ENCODE measurements at places on chromosomes 7 and 10. TPM values are rescaled to one million over a fixed set of nuclear protein-coding genes. Genes with fewer than 3 reads are reported as not detected.

GRCh38 chr7:13821152-13821787 is 168.2 kb downstream of the ETV1 start:
- DNase-seq = no peak

GRCh38 chr10:75043256-75044131 is 68.0 kb upstream of the SAMD8 start:
- DNase-seq = no peak

KNDC1 gene
- 0.33 TPM for total RNA-seq

DNA sequence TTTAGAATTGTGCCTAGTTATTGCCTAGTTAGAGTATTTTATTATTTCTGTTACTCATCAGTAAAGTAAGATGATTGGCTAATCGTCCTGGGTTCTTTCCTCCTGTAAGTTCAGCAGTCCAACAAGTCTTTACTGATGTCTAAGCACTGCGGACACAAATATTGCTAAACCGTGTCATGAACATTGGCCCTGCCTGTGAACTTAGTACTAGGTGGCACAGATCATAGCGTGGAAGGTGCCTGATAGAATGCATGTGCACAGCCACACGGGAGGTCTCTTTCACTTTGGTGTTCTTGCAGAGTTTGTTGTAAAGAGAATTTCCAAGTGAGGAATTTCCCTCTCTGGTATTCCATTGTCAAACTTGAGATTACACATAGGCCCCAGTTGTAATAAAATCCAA is 38.0 kb downstream of the RBM33 start:
- DNase-seq = no peak

GRCh38 chr7:48347230-48347825 is 176.1 kb downstream of the ABCA13 start:
- DNase-seq = no peak

DNA sequence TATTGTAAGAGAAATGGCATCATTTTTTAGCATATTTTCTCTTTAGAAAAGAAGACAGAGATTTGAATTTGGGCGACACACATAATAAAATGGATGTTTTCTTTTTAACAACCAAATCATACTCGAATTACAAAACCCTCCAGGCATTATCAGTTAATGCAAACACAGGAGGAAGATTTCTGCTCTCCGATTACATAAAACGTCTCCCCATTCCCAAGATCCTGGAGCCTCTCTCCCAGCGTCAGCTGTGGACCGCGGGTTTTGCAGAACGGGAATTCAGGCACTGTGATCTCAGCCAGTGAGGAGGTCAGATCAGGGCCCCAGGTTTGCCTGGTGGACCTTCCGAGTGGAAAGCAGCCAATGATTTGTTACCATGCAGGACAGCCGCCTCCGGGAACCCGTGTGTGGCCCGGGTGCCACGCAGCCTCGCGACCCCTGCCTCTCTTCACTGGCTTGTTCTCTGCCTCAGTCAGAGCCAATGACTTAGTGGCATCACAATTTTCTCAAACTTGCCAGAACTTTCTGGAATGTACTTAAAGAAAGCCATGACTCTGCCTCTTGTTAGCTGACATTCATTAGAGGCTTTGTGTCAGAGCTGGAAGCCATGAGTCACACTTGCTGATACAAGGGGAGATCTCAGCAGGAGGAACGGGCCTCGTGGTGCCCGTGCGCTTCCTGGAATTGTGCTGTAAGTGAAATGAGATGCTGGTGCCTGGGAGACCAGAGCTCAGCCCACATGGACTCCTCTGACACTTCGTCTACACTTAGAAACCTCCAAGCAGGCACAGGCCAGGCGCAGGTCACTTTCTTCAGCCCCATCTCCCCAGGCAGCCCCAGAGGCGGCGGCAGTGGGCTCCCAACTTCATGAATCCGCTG is 246.1 kb downstream of the KLF6 start:
- DNase-seq = no peak

GRCh38 chr10:121330563-121330962 is 267.7 kb downstream of the FGFR2 start:
- no peak for DNase-seq

GRCh38 chr7:110573862-110574528 is 516.9 kb upstream of the LRRN3 start:
- DNase-seq = no peak

GRCh38 chr10:86635402-86635801 is 18.9 kb upstream of the OPN4 start:
- no peak for DNase-seq

GNAT3 gene
- not detected for total RNA-seq

DNA sequence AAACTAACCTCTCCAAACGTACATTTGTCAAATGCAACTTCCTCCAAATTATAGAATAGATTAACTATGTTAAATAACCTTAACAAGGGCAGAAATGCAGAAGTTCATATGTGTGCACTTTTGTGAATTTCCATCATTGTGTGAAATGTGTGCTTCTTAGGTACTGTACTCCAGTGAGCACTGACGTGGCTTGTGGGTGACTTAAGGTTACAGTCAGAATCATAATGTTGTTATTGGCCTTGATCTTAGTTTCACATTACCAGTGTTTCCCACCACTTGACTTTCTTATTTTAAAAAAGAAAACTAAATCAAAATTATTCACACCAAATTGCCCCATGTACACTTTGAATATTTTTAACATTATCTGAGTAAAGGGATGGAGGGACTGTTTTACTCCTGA is 155.1 kb upstream of the FZD8 start:
- DNase-seq = no peak

GBX1 gene
- total RNA-seq = 1.0 TPM

DNA sequence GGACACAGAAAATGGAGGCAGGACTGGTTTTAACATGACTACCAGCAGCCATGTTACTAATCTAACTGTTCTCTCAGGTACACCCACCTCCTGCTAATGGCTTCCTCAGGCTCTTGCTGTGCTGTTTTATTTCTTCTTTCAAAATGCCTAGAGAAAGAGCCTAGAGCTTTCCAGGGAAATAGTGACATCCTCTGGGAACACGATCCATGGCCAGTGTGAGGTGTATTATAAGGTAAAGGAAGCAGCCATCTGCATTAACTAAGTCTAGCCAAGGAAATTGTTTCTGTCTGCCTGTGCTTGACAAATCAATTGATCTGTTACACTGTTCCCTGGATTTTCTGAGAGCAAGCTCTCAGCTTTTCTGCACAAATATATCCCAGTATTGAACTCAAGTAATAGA is 42.2 kb upstream of the AOAH start:
- no peak for DNase-seq

DNA sequence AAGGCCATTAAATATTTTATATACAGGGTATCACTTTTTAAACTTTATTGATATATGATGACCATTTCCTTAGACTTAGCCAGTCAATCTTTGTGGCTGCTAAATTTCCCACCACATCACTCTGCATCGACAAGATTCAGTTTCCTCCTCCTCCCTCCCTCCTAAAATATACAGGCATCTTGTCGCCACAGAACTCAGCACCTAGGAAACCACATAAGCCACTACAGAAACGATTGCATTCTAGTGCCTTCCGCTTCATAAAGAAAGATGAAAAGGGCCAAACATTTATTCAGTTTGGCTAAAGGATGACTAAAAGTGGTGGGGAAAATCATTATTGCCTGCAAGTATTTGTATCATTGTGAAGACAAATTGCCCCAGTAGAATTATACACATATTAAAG is 30.7 kb downstream of the ERCC6 start:
- no peak for DNase-seq

- no peak for DNase-seq
These were observed 3.3 kb downstream of the MAPK8 start for GRCh38 chr10:48309711-48310226.

COBL gene
- 60.3 TPM for total RNA-seq

ZPBP gene
- total RNA-seq = not detected

DNA sequence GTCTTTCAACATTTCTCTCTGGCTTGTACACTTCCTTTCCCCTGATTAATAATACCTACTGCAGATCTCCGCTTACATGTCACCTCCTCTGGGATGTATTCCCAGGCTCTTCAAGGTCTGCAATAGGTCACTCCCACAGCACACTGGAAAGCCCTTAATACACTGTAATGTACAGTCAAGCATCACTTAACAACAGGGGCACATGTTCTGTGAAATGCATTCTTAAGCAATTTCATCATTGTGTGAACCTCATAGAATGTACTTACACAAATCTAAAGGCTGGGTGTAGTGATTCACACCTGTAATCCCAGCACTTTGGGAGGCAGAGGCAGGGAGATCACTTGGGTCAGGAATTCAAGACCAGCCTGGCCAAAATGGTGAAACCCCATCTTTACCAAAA is 1.9 kb downstream of the COX15 start:
- no peak for DNase-seq

MMP21 gene
- not detected for total RNA-seq

- no peak for DNase-seq
These were observed 209.9 kb downstream of the ZNF365 start for GRCh38 chr10:62583876-62584615.

CALML5 gene
- total RNA-seq = not detected

- no peak for DNase-seq
These were observed 113.8 kb upstream of the CACUL1 start for GRCh38 chr10:118868589-118868988.

INSYN2A gene
- not detected for total RNA-seq

SPDYE11 gene
- not detected for total RNA-seq

LIPJ gene
- not detected for total RNA-seq

TMEM270 gene
- total RNA-seq = not detected

TMEM176A gene
- 32.6 TPM for total RNA-seq
